ENCODE measurements at places on chromosomes 5 and 9.

GRCh38 chr9:83445703-83446265 lies 92.4 kb downstream of the FRMD3 start:
- no peak for DNase-seq

DNA sequence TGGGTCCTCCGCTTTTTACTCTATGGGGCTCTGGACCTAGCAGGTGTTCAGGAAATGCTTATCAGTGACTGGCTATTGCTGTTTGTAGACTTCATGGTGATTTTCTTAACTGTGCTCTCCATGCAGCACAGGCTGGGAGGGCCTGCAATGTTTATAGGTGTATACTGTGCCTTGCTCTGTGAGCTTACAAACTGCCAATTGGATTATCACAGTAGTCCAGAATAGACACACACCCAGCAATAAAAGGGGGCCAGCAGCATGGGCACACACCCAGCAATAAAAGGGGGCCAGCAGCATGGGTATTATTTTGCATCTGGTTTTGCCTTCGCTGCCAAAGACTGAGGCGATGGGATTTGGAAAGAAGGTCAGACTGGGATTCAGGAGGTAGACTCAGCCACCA lies 100.0 kb downstream of the CRB2 start:
- no peak for DNase-seq

GRCh38 chr9:6759185-6759977 lies 1.6 kb downstream of the KDM4C start:
- DNase-seq, result no peak

GRCh38 chr5:58440901-58441460 lies 18.9 kb downstream of the PLK2 start:
- no peak for DNase-seq

- DNase-seq, result no peak
These were observed 40.9 kb downstream of the VAV2 start for GRCh38 chr9:133951265-133951664.

- DNase-seq, result no peak
These were observed 128.1 kb downstream of the STARD4 start for GRCh38 chr5:111384220-111384619.

DNA sequence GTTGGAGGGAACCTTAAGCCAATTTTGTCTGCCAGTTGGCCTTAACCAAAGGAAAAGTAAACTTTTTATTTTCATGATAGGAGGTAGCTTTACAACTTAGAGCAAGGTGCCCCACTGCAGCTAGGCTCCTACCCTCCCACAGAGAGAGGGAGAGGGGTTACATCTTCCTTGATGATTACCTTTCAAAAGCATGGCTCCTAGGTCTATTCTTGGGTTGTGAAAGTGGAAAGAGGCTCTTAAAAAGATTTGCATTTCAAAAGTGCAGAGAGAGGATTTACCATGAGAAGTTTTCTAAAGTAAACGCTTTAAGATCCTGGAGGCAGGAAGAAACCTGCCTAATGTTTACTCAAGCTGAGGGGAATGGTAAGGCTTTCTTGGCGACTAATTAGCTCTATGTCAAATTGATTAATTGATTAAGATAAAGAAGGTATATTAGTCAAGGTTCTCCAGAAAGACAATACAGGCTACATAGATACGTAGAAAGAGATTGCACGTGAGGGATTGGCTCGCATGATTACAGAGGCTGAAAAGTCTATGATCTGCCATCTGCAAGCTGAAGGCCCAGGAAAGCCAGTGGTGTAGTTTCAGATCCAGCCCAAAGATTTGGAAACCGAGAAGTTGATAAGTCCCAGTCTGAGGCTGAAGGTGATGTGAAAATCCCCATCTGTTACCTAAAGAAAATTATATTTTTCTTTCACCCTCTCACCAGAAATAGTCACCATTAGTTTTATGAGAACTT lies 333.8 kb upstream of the CTNND2 start:
- DNase-seq, result no peak

DNA sequence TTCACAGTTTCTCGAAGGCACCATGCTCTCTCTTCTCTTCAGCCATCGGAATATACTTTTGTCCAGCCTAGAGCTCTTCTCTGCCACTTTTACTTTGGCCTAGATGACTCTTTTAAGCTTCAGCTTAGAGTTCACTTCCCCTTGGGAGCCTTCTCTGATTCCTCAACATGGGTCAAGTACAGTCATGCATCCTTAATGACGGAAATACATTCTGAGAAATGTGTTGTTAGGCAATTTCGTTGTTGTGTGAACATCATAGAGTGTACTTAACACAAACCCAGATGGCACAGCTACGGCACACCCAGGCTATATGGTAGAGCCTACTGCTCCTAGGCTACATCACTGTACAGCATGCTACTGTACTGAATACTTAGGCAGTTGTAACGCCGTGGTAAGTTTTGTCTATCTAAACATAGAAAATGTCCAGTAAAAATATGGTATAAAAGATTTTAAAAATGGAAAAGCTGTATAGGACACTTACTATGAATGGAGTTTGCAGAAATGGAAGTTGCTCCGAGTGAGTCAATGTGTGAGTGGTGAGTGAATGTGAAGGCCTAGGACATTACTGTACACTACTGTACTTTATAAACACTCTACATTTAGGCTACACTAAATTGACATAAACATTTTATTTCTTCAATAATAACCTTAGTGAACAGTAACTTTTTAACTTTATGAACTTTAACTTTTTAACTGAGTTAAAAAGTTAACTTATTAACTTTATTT lies 15.1 kb upstream of the TNFSF15 start:
- DNase-seq, result no peak

DNA sequence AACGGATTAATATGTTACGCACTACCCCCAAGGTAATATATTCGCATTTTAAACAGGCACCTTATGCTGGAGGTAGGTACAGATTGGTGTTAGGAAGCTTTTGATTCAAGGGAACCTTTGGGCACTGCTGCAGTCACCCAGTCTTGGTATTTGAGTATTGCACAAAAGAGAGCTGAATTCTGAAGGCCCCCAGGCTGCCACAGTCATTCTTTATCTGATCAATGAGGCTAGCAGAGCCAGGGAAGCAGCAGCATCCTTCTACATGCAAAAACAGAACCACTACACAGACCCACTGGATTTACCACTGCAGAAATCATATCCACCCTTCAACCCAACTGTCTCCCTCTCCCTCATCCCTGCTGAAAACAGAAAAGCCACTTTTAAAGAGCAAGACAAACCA lies 121.2 kb upstream of the GRIN3A start:
- DNase-seq, result no peak

DNA sequence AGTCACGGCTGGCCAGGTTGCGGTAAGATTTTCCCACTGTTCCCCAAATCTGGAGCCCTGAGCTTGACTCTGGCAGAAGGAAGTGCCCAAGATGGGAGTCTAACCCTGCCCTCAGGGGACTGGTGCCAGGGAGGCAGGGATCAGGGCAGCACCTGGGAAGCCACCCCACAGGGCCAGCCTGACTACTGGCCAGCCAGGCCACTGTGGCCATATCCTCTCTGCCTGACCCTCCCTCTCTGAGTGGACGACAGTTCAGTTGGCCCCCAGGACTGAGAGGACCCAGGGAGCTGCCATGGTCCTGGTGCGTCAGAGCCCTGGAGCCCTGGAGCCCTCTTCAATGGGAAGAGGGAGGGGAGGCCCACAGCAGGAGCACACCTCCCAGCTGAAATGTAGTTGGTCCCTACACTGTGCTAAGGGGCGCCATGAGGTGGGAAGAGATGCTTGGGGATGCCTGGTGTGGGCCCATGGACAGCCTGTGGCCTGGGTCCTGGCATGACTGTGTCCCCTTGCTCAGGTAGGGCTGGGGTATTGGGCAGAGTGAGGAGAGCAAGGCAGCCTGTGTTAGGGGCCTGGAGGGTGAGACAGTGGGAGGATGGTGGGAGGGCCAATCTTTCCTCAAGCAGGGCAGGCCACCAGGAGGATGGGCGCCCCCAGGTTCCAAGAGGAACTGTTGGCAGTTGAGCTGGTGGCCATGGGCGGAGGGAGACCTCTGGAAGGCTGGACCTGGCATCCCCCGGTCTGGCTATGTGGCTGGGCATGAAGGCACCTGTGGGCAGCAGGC lies 81.1 kb downstream of the PHF2 start:
- no peak for DNase-seq

DNA sequence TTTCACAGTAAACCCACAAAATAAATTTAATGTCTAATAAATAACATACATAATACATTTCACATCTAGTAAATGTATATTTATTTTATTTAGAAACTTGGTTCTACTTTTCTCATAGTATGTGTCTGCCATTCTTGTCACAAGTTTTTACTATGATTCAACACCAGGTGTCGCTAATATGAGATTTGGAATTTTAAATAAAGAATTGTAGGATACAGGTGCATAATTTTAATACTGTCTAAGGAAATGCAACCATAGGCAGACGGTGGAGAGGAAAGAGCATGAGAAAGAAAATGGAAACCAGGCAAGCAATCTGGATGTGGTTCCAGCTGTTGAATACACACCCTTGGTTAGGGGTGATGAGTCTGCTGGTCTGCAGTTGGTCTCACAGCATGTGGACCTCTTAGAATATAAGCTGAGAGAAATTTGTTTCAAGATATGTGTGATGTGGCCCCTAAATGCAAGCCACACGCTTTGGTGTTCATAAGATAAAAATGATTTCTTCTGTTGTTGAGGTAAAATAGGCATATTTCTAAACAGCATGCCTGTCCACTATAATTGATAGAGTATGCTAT lies 114.7 kb upstream of the TXNDC8 start:
- no peak for DNase-seq

GRCh38 chr9:70060883-70061507 lies 17.3 kb downstream of the MAMDC2 start:
- no peak for DNase-seq

DNA sequence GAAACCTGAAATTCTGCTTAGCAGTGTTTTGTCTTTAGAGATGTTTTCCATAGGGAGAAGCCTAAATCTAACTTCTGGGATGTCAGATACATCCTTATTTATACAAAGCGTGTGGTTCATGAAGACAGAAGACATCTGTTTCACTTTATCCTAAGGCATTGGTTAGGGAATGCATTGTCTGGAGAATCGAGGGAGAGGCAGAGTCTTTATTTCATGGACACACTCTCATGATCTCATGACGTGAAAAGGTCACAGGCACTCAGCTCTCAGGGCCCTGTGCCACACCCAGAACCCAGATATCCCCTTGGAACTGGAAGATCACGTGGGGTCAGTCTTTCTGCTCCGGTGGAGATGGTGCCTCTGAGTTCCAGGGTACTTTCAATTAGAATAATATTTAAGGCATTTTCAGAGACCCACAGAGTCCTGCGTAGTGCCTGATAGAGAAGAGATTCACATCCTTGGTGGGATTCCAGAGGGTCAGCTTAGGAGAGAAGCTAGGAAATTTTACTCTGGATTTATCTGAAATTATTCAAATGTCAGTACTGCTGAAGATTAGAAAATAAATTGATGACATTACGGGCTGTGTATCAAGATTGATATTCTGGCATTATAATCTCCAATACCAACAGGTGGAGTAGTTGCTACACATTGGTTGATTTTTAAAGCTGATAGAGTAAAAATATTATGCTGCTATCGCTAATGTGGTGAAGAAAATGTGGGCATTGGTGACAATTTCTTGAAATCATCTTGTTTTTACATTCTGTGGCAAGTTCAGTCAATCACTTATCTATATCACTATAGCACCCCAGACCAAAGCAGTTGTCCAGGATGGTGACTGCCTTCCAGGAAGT lies 378.3 kb downstream of the MTRR start:
- DNase-seq, result no peak

DNA sequence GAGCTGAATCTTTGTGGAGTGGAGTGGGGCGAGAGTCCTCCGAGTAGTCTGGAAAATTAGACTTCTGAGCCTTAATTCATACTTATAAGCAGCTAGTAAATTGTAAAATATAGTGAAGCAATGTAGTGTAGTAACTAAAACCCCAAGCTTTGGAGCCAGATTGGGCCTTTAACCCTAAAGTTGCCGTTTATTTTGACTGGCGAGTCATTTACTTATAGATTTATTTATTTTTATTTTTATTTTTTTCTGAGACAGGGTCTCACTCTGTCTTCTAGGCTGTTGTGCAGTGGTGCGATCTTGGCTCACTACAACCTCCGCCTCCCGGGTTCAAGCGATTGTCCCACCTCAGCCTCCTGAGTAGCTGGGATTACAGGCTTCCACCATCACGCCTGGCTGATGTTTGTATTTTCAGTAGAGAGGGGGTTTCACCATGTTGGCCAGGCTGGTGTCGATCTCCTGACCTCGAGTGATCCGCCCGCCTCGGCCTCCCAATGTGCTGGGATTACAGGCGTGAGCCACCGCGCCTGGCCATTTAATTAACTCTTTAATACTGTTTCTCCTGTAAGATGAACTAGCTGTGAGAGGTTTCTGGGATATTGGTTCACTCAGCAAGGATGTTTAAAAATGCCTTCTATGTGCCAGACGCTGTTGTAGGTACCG lies 687 bp upstream of the RPS23 start:
- DNase-seq, result no peak

DNA sequence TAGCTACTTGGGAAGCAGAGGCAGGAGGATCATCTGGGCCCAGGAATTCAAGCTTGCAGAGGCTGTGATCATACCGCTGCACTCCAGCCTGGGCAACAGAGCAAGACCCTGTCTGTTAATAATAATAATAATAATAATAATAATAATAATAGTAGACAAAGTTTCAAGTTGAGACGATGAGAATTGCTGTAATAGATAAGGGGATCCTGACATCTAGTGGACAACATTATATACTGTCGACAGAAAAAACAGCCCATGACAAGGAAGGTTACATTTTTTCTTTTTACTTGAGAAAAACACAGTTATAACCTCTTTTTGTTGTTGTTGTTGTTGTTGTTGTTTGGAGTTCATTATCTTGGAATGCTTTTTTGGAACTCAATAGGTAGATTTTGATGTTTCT lies 35.3 kb downstream of the NDFIP1 start:
- DNase-seq, result peak; percentile 1

DNA sequence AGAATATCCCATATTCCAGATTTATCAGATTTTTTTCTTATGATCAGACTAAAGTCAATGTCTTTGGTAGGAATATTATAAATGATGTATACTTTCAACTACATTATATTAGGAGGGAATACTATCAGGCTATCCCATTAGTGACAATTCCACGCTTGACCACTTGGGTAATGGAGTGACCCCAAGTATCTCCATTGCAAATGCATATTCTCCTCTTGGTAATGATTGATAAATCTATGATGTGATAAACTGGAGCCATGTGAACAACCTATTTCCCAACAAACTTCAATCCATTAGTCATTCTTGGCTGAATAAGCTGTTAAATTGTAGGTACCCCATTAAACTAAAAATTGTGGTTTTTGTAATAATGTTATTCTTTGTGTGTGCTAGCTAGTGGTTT lies 12.2 kb upstream of the MPDZ start:
- DNase-seq, result no peak

- DNase-seq, result no peak
These were observed 229.5 kb downstream of the MSX2 start for GRCh38 chr5:174953871-174954270.

DNA sequence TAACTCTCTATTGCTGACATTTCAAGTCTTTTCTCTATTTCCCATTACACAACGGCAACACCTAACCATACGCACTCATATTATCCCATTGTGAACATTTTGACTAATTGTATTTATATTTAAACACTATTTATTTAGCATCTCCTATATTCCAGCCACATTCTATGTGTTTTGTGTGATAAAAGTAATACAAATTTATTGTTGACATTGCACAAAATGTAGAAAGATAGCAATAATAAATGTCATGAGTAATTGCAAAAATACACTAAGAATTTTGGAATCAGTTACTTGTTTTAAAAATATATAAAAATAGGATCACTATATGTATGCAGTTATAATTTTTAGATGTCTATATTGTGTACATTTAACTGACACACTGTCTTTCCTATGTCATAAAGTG lies 413.0 kb upstream of the PTPRD start:
- no peak for DNase-seq

- DNase-seq, result no peak
These were observed 72.6 kb downstream of the DAPK1 start for GRCh38 chr9:87570000-87570908.
